ENCODE measurements at places on chromosomes 6 and 20. TPM values are rescaled to one million over a fixed set of nuclear protein-coding genes. Genes with fewer than 3 reads are reported as not detected.

The MAFB gene
- total RNA-seq: 0.11 TPM

The RNASET2 gene
- total RNA-seq: 44.6 TPM

The BPIFA1 gene
- total RNA-seq: not detected

DNA sequence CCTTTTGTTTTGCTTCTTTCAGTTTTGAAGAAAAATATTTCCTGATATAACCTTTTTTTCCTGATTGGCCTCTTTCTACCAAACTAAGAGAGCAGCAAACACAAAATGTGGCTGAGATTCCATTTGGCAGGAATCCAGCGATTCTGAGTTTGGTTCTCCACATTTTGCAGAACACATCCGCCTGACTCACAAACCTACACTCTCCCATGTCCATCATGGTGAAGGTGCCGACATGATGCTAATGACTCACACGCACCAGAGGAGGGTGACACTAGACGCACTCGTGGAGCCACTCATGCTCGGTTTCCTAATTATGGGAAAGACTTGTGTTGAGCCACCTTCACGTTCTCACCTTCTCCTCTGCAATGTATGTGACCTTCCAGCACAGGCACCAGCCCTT, 45.9 kb upstream of the DUSP22 start:
- no peaks in the 10 kb centered on the region for H3K4me1 ChIP-seq
- H3K4me3 ChIP-seq: no peak overlapping the region
- no peak for DNase-seq
- no peak overlapping the region for H3K27ac ChIP-seq
- H3K36me3 ChIP-seq: no peaks in the 10 kb centered on the region

The HLA-DOA gene
- 0.09 TPM for total RNA-seq

- DNase-seq: no peak
- no peaks in the 10 kb centered on the region for H3K4me1 ChIP-seq
- no peak overlapping the region for H3K4me3 ChIP-seq
- no peaks in the 10 kb centered on the region for H3K36me3 ChIP-seq
- no peaks in the 10 kb centered on the region for H3K27me3 ChIP-seq
Measured at GRCh38 chr6:146290589-146290901, 253.1 kb upstream of the RAB32 start.

- H3K27ac ChIP-seq: no peak overlapping the region
- no peak for DNase-seq
- H3K36me3 ChIP-seq: no peaks in the 10 kb centered on the region
- peaks cover 34% of the 10 kb centered on the region for H3K4me1 ChIP-seq
- H3K4me3 ChIP-seq: no peak overlapping the region
Measured at GRCh38 chr20:25243416-25243979, 4.4 kb upstream of the PYGB start.

The SFTA2 gene
- not detected for total RNA-seq

GRCh38 chr6:31877125-31877650, 1.6 kb downstream of the SLC44A4 start:
- H3K36me3 ChIP-seq: peaks cover 24% of the 10 kb centered on the region
- no peaks in the 10 kb centered on the region for H3K27me3 ChIP-seq
- H3K4me3 ChIP-seq: no peak overlapping the region
- no peak overlapping the region for H3K27ac ChIP-seq
- DNase-seq: no peak

GRCh38 chr20:19855416-19855815, 97.4 kb downstream of the RIN2 start:
- no peak overlapping the region for H3K27ac ChIP-seq
- no peak overlapping the region for H3K4me3 ChIP-seq
- H3K36me3 ChIP-seq: no peaks in the 10 kb centered on the region
- no peaks in the 10 kb centered on the region for H3K27me3 ChIP-seq
- DNase-seq: no peak
- H3K4me1 ChIP-seq: peaks cover 2% of the 10 kb centered on the region

- no peak overlapping the region for H3K4me3 ChIP-seq
- H3K27ac ChIP-seq: no peak overlapping the region
- no peak for DNase-seq
- no peaks in the 10 kb centered on the region for H3K27me3 ChIP-seq
- H3K4me1 ChIP-seq: no peaks in the 10 kb centered on the region
Measured at GRCh38 chr6:135686784-135687301, 164.7 kb upstream of the PDE7B start.

The POM121L2 gene
- total RNA-seq: not detected

- H3K4me1 ChIP-seq: no peaks in the 10 kb centered on the region
- H3K27me3 ChIP-seq: no peaks in the 10 kb centered on the region
- H3K4me3 ChIP-seq: no peak overlapping the region
- no peak for DNase-seq
- H3K36me3 ChIP-seq: no peaks in the 10 kb centered on the region
Measured at GRCh38 chr20:40232273-40232672, 456.8 kb downstream of the MAFB start.

DNA sequence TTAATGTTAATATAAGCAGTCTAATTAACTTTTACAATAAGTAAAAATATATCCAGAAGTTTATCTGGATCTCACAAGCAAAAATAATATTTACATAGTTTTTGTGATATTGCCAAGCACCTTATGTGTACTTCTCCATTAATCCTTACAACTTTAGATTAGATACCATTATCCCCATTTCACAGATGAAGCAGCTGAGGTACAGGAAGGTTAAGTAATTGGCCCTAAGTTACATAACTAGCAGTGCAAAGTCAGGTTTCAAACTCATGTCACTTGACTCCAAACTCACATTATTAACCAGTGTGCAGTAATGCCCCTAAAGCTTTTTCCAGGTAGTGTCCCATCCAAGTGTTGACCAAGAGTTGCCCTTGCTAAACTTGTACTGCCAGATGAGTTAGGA, 248.6 kb upstream of the STXBP5 start:
- DNase-seq: no peak
- no peak overlapping the region for H3K27ac ChIP-seq
- no peak overlapping the region for H3K4me3 ChIP-seq
- H3K36me3 ChIP-seq: no peaks in the 10 kb centered on the region

DNA sequence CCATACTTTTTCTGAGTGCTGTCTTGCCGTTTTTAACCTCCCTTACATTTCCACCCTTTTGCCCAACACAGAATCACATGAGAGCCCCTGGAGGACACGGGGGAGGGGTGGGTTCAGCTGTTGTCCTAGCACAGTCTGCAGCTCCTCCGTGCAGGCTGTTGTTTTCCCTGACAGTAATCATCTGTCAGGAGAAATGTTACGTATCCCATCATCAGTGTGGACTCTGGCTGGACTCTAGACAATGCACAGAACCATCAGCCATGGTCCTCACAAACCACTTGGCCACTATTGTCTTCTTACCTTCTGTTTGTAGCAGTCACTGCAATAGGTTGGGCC, 92.1 kb downstream of the RIN2 start:
- H3K4me3 ChIP-seq: no peak overlapping the region
- no peak overlapping the region for H3K27ac ChIP-seq
- DNase-seq: no peak
- H3K4me1 ChIP-seq: no peaks in the 10 kb centered on the region

DNA sequence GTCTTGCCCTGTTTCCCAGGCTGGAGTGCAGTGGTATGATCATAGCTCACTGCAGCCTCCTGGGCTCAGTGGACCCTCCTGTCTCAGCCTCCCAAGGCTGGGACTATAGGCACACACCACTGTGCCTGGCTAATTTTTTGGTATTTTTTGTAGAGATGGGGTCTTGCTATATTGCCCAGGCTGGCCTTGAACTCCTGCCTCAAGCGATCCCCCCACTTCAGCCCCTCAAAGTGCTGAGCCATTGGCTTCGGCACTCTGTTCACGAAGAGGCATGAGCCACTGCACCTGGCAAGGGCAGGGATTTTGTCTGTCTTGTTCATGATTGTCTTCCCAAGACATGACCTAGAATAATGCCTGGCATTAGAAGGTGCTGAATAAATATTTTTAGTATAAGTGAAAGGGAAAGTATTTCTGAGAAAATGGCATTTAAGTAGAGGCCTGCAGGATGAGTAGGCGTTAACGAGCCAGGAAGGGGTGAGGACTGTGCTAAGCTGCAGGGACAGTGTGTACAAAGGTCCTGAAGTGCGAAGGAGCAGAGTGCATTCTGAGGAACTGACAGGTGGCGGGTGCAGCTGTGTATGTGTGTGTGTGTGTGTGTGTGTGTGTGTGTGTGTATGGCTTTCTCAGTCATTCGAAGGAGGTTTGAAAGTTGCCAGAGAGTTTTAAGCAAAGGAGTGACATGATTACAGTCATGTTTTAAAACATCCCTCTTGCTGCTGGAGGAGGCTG, 43.0 kb downstream of the VEGFA start:
- H3K36me3 ChIP-seq: no peaks in the 10 kb centered on the region
- H3K4me1 ChIP-seq: peaks cover 70% of the 10 kb centered on the region
- no peak overlapping the region for H3K27ac ChIP-seq
- no peak overlapping the region for H3K4me3 ChIP-seq
- peaks cover 3% of the 10 kb centered on the region for H3K27me3 ChIP-seq

The SLC22A7 gene
- 22.6 TPM for total RNA-seq

DNA sequence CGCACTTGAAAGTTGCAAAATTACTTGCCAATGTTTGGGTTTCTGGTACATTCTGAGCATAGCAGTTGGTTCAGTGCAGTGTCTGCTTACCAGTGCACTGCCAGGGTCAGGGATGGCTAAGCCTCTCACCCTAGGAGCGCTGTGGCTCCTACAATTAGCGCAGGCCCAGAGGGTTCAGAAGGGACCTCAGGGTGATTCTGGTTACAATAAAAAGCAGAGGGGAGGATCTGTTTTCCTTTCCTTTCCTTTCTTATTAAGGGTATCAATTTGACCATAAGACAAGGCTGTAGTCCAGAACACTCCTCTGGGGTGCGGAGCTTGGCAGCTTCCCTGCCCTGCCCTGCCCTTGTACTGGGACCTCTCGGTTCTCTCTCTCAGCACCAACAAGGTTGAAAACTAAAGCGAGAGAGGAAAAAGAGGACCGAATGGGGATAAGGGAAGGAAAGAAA, 2.6 kb downstream of the MAFB start:
- H3K4me1 ChIP-seq: peaks cover 27% of the 10 kb centered on the region
- H3K36me3 ChIP-seq: no peaks in the 10 kb centered on the region
- no peak overlapping the region for H3K4me3 ChIP-seq
- no peak overlapping the region for H3K27ac ChIP-seq

- H3K4me3 ChIP-seq: no peak overlapping the region
- H3K36me3 ChIP-seq: no peaks in the 10 kb centered on the region
- no peaks in the 10 kb centered on the region for H3K27me3 ChIP-seq
- no peak overlapping the region for H3K27ac ChIP-seq
Measured at GRCh38 chr6:32107406-32107805, 1.7 kb downstream of the TNXB start.

The COX4I2 gene
- total RNA-seq: not detected

- no peaks in the 10 kb centered on the region for H3K4me1 ChIP-seq
- no peak for DNase-seq
- H3K4me3 ChIP-seq: no peak overlapping the region
- H3K27ac ChIP-seq: no peak overlapping the region
- no peaks in the 10 kb centered on the region for H3K36me3 ChIP-seq
Measured at GRCh38 chr6:15914553-15914952, 214.3 kb upstream of the MYLIP start.

The GLP1R gene
- not detected for total RNA-seq

The SLC2A10 gene
- 16.0 TPM for total RNA-seq

- H3K36me3 ChIP-seq: no peaks in the 10 kb centered on the region
- H3K27ac ChIP-seq: no peak overlapping the region
- no peaks in the 10 kb centered on the region for H3K27me3 ChIP-seq
- no peak overlapping the region for H3K4me3 ChIP-seq
- no peak for DNase-seq
Measured at GRCh38 chr6:158528826-158529225, 31.1 kb upstream of the TMEM181 start.

GRCh38 chr20:38700141-38700540, 24.1 kb upstream of the SLC32A1 start:
- no peak for DNase-seq
- H3K27ac ChIP-seq: no peak overlapping the region
- peaks cover 74% of the 10 kb centered on the region for H3K27me3 ChIP-seq

DNA sequence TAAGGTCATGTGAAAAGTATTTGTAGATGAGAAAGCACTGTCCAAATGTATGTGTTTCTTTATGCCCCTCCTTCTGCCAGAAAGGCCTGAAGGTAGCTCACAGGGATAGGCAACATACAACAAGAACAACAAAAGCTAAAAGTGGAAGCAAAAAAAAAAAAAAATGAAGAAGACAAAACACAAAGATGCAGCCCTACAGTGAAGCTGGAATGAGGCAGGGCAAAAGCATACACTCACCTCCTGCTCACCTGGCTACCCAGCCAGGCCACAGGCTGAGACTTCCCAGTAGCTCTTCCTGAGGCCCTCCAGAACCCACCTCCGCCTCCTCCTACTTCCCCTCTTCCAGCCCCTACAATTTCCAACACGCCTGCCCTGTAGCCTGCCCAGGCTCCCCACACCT, 2.4 kb downstream of the UNC5CL start:
- no peaks in the 10 kb centered on the region for H3K27me3 ChIP-seq
- H3K27ac ChIP-seq: no peak overlapping the region
- no peaks in the 10 kb centered on the region for H3K36me3 ChIP-seq
- H3K4me3 ChIP-seq: no peak overlapping the region

DNA sequence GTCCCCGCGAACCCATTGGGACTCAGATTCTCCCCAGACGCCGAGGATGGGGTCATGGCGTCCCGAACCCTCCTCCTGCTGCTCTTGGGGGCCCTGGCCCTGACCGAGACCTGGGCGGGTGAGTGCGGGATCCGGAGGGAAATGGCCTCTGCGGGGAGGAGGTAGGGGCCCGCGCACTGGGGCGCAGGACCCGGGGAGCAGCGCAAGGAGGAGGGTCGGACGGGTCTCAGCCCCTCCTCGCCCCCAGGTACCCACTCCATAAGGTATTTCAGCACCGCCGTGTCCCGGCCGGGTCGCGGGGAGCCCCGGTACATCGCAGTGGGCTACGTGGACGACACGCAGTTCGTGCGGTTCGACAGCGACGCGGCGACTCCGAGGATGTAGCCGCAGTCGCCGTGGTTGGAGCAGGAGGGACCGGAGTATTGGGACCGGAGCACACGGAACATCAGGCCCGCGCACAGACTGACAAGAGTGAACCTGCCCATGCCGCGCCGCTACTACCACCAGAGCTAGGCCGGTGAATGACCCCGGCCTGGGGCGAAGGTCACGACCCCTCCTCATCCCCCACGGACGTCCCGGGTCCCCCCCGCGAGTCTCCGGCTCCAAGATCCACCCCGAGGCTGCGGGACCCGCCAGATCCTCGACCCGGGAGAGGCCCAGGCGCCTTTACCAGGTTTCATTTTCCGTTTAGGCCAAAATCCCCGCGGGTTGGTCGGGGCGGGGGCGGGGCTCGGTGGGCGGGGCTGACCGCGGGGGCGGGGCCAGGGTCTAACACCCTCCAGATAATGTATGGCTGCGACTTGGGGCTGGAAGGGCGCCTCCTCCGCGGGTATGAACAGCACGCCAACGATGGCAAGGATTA, 15.7 kb upstream of the HLA-A start:
- H3K4me3 ChIP-seq: peak overlapping the region; percentile 85
- H3K36me3 ChIP-seq: no peaks in the 10 kb centered on the region
- H3K27ac ChIP-seq: peak overlapping the region; percentile 76
- peak; percentile 78 for DNase-seq
- H3K27me3 ChIP-seq: no peaks in the 10 kb centered on the region
- peaks cover 48% of the 10 kb centered on the region for H3K4me1 ChIP-seq

- no peak overlapping the region for H3K4me3 ChIP-seq
- peaks cover 5% of the 10 kb centered on the region for H3K27me3 ChIP-seq
- H3K36me3 ChIP-seq: no peaks in the 10 kb centered on the region
Measured at GRCh38 chr6:112007254-112007653, 46.6 kb upstream of the CCN6 start.

Data from HepG2 (cell line).